GM12892 (cell line): ENCODE measurements at places on chromosomes 3 and 15.

DNA sequence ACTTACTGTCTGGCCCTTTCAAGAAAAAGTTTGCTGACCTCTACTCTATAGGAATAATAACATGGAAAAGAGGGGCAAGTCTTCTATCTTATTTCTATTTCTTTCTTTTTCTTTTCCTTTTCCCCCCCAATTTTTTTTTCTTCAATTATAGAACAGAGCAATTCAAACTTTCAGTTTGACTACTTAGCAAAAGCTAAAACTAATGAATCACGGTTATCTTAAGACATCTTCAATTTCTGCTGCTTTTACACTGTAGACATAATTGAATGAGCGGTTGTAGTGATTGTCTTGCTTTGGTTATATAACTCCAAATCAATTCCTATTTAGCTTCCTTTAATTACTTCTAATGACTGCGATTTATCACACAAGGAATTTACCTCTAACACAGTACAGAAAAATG is 74.3 kb upstream of the P2RY1 start:
- DNase-seq = no peak

- DNase-seq = no peak
Observed at GRCh38 chr15:73867426-73867825, 5.9 kb upstream of the TBC1D21 start.

- DNase-seq = no peak
Observed at GRCh38 chr3:123766193-123767008, 117.7 kb downstream of the MYLK start.

DNA sequence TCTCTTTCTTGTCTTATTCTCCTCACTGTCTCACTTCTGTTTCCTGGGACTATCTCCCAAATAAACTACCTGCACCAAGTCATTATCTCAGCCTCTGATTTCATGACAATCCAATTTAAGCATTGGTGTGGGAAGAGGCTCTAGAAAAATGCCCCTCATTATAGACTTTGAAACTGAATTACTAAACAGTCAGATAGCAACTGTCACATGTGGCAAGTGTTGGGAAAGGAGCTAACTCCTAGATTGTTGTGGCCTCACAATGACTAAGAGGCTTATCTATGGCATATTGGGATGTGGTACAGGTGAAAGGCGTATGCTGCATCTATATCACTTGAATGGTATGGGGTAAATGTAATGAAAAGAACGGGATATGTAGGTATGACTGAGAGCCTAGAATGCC is 103.5 kb upstream of the CCDC54 start:
- no peak for DNase-seq

DNA sequence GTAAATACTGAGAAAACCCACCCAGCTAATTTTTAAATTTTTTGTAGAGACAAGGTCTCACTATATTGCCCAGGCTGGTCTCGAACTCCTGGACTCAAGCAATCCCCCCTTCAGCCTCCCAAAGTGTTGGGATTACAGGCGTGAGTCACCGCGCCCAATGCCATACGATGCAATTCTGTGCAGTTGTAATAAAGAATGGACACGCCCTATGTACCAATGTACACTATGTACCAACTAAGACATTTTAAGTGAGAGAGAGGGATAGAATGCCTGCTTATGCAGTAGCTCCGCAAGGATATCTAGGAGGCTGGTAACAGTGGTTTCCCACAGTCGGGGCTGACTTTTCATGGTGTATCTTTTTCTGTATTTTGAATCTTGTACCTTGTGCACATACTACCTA is 14.6 kb downstream of the ZNF710 start:
- no peak for DNase-seq
